H54 (cell line): ENCODE measurements at places on chromosomes 5 and 9.

DNA sequence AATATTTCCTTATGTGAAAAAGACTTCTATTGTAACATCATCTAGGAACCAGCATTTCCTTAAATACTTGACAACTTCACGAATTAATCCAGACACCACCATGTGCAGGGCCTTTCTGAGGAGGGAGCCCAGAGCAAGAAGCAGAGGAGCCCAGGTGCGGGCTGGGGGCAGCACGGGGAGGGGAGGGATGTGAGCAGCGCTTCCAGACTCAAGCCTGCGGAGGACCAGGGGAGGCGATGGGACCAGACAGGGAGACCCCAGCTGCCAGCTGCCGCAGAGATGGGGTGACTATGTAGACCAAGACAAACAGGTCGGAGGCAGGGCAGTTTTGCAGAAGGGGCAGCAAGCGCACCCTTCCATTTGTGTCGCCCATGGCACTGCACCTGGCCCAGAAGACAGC, 596.1 kb downstream of the IRX1 start:
- no peak for DNase-seq

GRCh38 chr5:135437422-135437795, 9.7 kb downstream of the DCANP1 start:
- DNase-seq: no peak

DNA sequence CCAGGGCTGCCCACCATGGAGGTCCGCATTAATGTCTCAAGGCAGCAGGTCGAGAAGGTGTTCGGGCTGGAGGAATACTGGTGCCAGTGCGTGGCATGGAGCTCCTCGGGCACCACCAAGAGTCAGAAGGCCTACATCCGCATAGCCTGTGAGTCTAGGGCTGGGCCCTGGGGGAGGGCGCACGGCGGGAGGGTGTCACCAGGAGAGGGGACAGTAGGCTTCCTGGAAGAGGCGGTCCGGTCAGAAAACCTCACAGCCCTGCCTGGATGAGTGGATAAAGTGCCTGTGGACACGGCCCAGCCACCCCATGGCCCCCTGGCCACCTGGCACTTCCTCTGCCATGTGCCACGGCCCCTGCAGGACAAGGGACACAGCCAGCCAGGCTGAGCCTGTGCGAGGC, 31.0 kb downstream of the HK3 start:
- DNase-seq: no peak

DNA sequence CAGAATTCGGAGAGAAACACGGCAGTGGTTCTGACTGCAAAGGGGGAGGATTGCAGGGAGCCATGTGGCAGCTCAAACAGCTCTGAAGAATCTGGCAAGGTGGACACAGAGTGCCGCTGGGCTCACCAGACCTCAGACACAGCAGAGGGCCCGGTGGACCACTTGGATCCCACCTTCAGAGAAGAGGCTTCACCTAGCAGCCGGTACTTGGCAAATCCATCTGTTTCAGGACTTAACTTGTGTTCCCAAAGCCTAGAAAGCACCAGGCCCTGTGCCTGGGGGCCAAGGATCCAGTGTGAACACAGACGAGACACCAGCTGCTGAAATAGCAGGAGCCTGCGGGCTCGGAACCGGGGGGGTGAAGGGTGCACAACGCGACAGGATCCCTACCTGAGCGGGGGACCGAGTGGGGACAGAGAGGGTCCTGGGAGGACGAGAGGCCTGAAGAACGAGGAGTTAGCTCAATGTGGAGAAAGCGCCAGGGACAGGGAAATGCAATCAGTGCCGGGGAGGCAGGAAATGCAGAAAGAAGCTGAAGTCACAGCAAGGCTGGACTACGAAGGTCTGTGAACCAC, 44.6 kb downstream of the BTNL9 start:
- DNase-seq: no peak

DNA sequence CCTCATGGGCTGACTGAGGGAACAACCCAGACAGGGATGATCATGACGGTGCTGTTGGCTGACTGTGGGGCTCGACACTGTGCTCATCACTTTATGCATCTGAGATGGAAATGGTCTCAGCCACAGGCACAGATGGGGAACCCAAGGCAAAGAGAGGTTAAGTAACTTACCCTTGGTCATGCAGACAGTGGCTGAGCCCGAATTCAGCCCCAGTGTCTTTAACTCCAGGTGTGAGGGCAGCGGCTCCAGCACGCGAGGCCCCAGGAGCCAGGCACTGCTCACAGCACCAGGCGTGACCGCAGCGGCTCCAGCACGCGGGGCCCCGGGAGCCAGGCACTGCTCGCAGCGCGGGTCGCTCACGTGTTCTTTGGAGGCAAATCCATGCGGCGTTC, 45.3 kb upstream of the FCN1 start:
- no peak for DNase-seq

DNA sequence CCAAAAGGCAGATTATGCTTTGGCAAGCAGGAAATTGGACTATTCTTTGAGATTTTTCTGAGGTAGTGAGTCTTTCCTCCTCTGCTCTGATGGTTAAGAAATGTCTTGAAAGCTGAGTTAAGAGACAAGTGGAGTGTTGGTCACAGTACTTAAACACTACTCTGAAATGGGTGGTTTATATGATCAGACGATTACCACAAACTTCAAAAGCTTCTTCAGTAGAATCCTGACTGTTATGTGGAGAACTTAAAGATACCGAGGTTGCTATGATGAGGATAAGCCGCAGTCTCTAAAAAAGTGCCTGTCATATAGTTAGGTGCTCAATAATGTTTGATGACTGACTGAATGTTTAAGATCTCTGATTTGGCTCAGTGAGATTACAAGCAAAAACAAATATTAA, 24.3 kb downstream of the GCNT4 start:
- DNase-seq: no peak

- no peak for DNase-seq
These were observed 20.9 kb upstream of the ADAM19 start for GRCh38 chr5:157596487-157596886.

GRCh38 chr5:102731693-102732092, 23.4 kb upstream of the PAM start:
- DNase-seq: no peak

- DNase-seq: peak; percentile 97
These were observed 65.5 kb upstream of the SPTLC1 start for GRCh38 chr9:92180669-92181181.

DNA sequence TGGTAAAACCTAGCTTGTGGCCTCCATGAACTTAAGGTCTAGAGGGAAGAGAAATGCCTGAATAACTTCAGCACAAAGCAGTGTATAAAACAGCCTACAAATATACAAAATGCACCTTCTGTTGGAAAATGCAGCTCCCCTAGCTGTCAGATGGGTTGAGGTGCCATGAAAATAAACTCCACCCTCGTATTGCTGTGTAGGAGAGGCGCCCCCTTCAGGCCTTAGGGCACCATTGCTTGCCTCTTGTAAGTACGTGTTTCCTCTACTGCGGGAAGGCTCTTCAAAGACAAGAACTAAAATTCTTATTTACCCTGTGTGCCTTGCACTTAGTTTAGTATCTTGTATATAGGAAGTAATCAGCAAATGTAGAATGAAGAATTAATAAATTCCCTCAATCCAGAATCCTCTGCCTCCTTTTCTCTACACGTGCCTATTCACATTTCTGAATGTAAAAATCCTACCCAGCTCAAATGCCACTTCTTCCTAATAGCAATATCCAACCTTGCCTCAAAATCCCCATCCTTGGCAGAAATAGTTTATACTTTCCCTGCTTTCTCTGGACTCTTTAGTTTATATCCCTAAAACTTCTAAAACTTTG, 393.7 kb upstream of the PDE4D start:
- peak; percentile 9 for DNase-seq

- no peak for DNase-seq
These were observed 11.8 kb upstream of the SLC9A3 start for GRCh38 chr5:535846-536698.

DNA sequence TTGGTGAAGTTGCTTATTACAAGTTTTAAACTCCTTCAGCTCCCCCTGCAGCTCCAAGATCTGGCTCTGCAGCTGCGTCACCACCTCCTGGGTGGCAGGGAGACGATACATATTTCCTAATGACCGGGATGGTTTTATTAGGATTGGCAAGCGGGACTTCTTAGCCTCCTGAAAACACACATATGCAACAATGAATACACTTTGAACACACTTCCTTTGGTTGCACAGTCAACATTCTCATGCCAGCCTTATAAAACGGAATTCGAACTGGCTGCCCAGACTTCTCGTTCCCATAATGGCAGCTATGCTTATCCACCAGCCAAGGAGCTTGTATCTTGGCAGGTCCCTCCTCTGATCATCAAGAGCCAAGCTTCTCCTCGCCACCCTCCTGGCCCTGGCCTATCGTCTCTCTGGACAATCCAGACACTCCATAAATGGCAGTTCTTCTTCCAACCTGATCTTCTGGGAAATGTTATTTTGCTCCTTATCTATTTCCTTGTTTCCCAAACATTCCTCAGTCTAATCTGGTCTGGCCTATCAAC, 131.9 kb downstream of the CDK5RAP2 start:
- no peak for DNase-seq

GRCh38 chr5:87109746-87110145, 157.9 kb upstream of the RASA1 start:
- no peak for DNase-seq

DNA sequence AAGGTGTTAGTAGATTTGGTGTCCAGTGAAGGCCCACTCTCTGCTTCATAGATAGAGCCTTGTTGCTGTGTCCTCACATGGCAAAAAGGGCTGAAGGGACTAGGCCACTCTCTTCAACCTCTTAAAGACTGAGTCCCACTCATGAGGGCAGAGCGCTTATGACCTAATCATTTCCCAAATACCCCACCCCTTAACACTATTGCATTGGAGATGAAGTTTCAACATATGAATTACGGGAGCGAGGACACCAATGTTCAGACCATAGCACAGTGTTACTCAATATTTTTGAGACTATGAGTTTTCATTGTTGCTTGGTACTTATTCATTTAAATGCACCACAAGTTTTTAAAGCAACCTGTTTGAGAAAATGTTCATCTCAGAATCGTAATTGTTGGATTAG, 8.8 kb upstream of the OTULINL start:
- DNase-seq: no peak

- DNase-seq: peak; percentile 8
These were observed 629.3 kb downstream of the ANXA1 start for GRCh38 chr9:73780916-73781315.

DNA sequence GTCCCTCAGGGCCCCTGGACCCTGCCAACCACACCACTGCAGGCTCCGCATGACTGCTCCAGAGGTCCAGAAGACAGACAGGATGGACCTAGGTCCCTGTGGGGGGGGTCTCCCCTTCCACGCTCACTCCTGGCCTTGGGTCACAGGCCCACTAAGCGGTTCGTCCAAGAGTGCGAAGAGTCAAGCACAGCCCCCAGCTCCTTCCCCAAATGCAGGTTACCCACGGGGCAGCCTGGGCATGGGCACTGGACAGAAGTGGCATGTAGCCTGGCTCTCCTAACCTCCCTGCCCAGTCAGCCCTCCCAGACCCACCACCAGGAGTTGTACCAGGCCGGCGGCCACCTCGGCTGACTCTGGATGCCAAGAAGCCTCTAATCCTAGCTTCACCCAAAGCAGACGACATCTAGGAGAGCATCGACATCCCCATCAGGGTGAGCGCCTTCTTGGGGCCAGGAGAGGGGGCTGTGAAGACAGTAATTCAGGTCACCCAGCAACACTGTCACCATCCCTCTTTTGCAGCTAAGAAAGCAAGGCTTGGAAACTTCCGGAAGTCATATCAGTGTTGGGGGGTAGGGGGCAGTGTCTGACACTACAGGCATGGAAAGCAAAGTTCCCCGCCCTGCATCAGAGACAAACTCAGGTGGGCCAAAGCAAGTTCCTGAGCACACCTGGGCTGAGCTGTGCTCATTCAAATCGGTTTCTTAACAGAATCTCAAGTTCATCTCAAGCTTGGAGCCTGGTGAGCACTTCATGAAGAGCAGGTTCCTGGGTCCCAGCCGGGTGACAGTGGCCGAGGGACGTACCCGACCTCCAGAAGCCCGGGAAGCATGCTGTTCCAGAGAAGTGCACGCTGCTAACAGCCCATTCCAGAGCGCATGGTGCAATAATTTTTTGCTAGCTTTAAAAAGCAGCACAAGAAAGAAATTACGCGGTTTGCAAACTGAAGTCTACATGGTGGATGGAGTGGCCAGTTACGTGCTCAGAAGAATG, 68.7 kb downstream of the SEMA4D start:
- DNase-seq: no peak

DNA sequence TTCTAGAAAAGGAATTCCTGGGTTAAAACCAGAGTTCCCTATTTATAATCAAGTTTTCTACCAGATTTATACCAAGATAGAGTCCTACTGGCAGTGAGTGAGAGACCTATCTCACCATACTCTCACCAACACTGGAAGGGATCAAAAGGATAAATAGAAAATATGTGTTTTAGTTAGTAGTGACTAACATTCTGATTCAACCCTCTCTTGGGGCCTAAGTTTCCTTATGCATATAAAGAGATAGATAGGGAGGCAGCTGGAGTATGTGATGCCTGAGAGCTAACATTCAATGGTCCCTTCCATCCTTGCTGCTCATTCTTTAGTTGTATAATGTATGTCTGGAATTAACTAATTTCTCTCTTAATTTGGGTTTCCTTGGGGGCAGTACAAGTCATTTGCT, 32.0 kb downstream of the CKMT2 start:
- DNase-seq: no peak

DNA sequence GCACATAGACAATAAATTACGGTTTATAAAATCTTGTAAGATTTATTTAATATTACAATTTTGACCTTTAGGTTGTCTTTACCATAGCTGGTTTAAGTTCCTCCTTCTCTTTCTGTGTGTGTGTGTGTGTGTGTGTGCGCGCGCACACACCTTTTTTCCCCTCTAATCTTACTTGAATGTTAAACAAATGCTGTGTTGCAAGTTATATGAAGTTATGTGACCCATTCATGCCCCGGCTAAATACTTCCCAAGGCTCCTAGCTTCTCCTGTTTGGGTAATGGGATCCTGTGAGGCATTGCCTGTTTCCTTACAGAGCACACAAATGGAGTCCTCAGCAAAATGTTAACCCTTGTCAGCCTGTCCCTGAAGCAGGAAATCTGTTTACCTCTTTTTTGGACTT, 125.6 kb upstream of the ZNF608 start:
- no peak for DNase-seq

DNA sequence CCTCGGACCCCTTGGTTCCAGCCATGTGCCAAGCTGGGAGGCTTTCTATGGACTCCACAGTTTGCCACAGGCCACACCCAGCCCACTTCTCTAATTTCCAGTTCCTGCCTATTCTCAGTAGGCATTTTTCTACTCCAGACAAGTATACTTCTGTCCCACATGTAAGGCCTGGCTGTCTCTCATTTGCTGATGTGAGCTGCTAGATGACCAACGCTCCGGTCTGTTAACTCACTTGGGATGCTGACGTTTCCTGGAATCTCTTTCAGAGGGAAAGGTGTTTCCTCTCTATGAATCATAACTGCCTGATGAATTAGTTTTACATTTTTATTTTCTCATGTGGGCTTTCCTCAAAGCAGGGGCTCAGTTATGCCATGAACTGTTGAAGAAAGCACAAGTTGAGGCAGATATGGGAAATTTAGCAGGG, 36.3 kb downstream of the ERGIC1 start:
- DNase-seq: peak; percentile 68

- no peak for DNase-seq
These were observed 571 bp upstream of the S1PR3 start for GRCh38 chr9:88990729-88991065.

DNA sequence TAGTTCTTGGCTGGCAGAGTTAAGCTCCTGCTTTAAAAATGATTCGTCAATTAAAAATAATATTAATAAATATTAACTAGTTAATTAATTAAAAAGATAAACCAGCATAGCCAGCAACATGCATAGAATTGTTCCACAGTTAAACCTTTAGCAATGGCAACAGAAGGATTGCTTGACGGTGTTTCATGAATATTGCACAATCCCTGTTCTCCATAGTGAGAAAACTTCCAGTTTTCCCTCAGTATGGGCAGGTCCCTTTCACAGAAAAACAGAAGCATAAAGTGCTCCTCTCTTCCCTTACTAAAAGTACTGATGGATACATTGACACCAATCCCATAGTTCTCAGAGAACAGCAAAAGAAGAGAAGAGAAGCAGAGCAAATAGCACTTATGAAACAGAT, 71.4 kb upstream of the CAST start:
- DNase-seq: no peak
